ENCODE measurements at places on chromosomes 2 and 18.

DNA sequence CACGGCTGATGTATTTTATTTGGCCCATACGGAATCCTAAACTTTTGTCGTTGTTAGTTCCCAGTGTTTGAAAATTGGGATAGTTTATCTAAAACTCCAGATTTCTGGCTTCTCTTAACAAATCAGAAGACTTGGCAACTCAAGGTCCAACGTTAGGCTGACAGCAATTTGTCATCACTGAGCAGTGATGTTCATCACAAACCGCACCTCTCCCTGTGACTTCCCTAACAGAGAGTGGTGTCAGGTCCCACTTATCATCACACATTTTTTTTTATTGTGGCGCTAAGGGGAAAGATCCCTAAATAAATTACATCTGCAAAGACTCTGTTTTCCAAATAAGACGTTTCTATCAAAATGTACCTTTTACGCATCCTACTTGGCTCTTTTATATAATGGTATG is 55.7 kb downstream of the RASGRP3 start:
- DNase-seq = no peak

GRCh38 chr2:9971105-9971818 is 19.8 kb downstream of the GRHL1 start:
- no peak for DNase-seq

DNA sequence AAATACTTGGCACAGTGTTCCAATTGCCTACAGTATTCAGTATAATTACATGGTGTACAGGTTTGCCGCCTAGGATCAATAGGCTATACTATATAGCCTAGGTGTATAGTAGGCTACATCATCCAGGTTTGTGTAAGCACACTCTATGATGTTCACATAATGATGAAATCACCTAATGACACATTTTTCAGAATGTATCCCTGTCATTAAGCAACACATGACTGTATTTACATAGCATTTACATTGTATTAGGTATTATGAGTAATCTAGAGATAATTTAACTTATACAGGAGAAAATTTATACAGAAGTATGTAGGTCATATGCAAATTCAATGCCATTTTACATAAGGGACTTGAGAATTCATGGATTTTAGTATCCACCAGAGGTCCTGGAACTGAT is 35.4 kb downstream of the SCN7A start:
- DNase-seq = no peak

- no peak for DNase-seq
These were observed 22.3 kb upstream of the B3GNT7 start for GRCh38 chr2:231373184-231373583.

DNA sequence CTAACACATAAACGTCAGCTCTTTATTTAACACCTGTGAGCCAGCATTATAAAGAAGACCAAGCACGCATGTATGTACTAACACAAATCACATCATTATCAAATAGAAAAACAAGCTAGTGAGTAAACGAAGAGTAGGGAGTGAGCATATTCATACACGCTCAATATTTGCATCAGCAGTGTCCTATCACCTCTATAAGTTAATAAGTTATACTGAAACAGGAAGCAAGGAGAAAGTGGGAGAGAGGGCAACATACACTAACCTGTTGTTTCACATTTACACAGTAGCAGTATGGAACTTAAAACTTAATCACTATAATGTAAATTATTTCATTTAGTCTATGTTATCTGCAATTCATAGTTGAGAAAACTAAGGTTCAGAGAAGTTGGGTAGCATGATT is 321.5 kb upstream of the TANK start:
- DNase-seq = no peak

GRCh38 chr18:54254265-54254758 is 15.0 kb upstream of the POLI start:
- no peak for DNase-seq

DNA sequence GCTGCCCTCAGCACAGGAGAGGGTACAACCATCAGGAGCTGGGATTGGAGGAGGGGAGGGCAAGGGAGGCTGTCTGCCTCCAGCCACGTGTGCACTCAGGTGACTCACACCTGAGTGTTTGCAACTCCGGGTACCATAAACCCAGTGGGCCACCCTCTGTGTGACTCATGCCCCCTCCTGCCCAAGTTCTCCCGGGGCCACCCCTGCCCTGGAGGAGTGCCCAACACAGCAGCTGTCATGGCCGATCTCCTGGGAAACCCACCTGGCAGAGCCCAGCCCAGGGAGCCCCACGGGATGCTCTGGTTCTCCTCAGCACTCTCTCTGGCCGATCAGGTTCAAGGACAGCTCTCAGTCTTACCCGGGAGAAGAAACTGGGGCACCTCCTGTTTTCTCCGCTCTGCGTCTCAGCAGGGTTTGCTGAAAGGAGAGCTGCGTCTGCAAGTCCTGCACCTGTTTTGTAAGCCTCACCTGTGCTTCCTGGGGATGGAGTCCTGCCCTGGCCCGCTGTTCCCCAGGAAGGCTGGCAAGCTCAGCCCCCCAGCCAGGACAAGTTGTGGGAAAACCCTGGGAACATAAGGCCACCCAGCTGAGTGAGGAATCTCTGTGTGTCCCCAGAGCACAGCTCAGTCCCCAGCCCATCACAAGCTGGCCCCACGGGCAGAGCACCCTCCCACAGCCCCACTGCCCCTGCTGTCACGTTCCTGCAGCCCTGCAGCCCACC is 44.0 kb upstream of the UBE2F start:
- DNase-seq = no peak

DNA sequence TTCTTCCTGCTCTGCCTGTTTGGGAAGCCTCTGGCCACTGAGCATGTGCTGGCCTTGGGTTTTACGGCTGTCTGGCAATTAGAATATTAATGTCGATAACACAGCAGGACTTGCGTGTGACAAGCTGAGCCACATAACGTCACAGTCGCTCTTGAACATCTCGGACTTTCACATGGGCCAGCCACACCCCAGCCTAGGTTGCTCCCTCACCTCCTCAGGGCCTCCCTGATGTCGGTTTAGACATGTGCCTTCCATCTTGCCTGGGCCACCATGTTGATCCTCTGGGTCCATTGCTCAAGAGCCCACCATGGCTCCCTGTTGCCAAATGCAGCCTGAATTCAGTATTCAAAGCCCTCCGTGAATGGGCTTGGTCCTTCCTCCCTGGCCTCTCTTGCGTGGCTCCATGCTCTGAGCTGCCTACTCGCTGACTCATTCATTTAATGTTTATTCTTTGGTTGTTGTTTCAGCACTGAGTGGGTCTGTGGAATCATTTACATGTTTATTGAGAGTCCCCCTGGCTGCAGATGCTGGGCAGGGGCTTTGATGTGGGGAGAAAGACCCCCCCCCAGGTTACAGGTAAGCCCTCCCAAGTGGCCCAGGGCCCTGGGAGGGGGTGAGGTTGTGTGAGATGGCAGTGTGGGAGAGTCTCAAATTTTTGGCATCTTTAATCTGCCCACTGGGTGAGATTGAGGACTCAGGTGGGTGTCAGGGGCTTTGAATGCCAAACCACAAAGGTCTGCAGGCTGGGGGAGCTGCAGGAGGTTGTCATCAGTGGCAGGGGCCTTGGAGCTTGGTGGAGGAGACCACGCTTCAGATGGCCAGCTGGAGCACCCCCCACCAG is 62.0 kb downstream of the ODC1 start:
- no peak for DNase-seq

DNA sequence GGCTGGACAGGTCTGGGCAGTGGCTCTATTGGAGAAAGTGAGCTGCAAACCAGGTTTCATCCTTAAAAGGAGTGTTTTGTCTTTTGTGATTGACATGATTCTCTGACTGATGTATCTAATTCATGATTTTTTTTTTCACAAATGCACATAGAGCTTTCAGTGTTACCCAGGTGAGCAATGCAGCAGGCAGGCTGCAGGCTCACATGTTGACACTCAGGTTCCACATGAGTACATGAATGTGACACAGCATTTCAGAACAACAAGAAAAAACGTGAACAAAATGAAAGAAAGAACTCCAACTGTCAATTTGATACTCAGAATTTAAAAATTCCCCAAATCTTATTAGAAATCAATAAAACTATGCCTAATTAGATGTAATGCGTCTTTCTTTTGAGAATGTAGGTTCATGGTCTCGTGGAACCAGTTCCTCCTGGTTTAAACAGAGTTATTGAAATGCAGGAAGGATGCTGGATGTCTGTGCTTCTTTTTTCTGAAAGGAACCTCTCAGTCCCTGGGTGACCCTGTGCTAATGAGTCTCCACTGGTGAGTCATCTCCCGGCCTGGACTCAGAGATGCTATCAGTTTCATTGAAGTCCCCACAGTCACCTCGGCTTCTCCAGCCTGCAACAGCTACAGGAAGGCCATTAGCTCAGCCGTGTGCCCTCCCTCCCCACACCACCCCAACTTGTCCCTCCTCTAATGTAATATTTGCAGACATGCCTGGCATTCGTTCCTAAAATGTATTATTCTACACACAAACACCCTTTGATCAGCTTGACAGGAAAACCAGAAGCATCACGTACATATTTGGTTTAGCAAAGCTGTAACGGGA is 430.4 kb downstream of the LPIN1 start:
- no peak for DNase-seq

- DNase-seq = no peak
These were observed 131.2 kb downstream of the NUP35 start for GRCh38 chr2:183255411-183255810.

- no peak for DNase-seq
These were observed 30.9 kb downstream of the FAP start for GRCh38 chr2:162212366-162212765.

- no peak for DNase-seq
These were observed 6.9 kb upstream of the CCBE1 start for GRCh38 chr18:59704146-59704545.

DNA sequence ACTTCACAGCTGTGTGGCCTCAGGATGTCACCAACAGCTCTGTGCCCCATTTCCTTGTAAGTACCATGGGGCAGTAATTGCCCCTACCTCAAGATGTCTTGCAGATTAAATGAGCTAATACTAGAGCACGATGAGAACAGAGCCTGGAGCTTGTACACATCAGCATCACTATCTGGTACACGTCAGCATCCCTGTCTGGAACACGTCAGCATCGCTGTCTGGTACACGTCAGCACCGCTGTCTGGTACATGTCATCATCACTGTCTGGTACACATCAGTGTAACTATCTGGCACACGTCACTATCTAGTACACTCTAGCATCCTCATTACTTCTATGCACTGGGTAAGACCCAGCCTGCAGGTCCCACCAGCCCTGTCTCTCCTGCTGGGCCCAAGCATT is 37.2 kb downstream of the AQP12A start:
- no peak for DNase-seq

DNA sequence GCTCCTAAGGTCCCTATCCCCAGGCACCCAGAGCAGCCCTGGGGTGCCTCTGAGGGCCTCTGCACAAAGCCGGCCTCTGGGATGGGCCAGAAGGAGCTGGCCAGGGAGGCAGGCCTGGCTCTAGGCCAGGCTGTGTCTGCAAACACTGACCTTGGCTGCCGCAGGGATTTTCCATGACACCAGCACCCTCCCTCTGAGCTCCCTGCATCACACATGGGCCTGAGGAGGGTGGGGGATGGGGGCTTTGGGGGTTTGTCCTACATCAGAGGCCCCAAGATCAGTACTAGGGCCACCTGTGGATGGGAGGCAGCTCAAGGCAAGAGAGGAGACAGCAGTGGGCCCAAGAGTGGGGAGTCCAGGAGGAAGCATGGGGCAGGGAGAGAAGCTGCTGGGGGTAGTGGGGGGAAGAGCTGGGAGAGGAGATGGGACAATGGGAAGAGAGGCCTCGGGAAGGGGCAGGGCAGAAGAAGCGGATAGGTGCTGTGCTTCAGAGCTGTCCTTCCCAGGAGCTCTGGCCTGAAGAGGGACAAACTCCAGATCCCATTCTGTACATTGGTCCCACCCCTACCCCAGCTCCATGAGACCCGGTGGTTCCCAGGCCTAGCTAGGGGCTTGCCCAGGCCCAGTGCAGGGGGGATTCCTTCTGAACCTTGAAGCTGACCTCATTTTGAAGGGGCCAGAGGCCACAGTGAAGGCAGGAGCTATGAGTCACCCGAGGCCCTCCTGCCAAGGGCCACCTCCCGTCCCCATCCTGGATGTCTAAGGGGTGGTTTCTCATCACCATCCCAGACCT is 28.0 kb downstream of the KCNK3 start:
- peak; percentile 29 for DNase-seq

GRCh38 chr2:237980751-237981150 is 13.9 kb downstream of the UBE2F start:
- no peak for DNase-seq
